ENCODE measurements at places on chromosomes 12 and 14.

DNA sequence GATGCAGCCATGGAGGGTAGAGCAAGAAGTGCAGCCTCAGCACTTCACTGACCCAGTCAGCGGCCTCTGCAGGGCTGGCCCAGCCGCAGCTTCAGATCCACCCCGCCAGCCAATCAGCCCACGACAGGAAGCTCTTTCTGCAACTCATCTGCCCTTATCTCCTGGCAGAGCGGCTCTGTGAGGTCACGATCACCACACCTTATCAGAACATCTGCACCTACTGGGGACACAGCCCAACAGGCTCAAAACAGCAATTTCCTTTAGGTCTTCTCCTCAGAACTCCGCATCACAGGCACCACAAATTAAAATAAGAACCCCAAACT is 287.3 kb downstream of the BCL11B start:
- DNase-seq = peak; percentile 11

GRCh38 chr12:10448236-10448635 is 4.9 kb downstream of the KLRC1 start:
- no peak for DNase-seq

- DNase-seq = no peak
Measured at GRCh38 chr12:5524116-5524768, 92.3 kb downstream of the NTF3 start.

DNA sequence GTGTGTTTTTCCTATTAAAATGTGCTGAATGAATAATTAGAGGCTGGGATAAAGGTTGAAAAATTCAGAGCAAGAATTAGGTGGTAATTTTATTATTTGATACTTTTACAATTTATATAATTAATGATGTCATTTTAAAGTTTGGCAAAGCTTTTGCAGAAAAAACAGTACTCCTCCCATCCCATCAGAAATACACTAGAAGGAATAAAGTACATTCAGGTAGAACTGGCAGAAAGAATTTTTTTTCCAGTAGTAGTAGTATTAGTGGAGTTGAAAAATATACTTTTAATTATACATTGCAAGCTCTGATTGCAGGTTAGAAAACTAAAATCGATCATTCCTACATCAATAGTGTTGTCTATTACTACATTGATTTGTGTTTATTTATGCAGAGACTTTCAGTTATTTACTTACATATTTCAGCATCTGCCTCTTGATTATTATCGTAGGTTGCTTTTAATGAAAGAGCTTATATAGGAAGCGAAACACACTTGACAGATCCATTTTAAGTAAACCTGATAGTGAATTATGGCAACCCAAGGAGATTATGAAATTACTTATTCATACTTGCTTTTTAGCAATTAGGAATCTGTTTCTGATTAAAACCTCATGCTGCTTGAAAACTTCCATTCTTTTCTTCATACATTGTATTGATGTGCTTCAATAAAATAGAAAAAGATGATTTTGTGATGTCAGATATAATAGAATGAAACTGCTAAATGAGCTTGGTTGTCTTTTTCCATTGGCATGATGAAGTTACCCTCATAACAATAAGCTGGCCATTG is 10.1 kb downstream of the FOXG1 start:
- no peak for DNase-seq

- no peak for DNase-seq
Measured at GRCh38 chr12:81255947-81256346, 178.1 kb downstream of the ACSS3 start.
